ENCODE measurements at places on chromosomes 11 and 22. TPM values are rescaled to one million over a fixed set of nuclear protein-coding genes. Genes with fewer than 3 reads are reported as not detected.

The SLC15A3 gene
- total RNA-seq: 1.2 TPM

DNA sequence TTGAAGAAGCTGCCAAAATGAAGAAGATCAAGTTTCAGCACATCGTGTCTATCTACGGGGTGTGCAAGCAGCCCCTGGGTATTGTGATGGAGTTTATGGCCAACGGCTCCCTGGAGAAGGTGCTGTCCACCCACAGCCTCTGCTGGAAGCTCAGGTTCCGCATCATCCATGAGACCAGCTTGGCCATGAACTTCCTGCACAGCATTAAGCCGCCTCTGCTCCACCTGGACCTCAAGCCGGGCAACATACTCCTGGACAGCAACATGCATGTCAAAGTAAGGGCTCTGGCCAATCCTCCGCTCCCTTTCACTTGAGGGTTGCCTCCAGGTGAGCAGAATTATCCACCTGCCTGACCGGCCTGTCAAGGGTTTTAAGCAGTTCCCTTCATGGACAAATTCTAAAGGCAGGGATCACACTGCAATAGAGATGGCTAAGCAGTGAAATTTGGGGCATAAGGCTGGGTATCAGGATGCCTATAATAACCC, 6.0 kb downstream of the ANKK1 start:
- DNase-seq: no peak

DNA sequence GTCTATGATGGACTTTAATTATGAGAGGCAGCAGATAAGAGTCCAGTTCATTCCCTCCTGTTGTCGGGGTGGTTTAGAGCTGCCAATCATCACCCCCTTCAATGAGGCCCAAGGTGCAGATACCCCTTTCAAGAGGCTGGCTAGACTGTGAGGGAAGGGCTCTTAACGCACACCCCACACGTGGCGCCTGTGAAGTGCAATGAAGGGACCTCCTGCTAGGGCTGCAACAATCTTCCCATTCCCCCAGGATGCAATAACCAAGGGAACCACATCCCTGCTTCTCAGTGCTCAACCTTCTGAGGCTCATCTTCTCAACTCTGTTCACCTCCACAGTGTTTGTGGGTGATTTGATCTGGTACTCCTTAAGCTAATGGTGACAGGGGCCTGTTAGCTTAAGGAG, 19.0 kb downstream of the TENM4 start:
- DNase-seq: no peak

DNA sequence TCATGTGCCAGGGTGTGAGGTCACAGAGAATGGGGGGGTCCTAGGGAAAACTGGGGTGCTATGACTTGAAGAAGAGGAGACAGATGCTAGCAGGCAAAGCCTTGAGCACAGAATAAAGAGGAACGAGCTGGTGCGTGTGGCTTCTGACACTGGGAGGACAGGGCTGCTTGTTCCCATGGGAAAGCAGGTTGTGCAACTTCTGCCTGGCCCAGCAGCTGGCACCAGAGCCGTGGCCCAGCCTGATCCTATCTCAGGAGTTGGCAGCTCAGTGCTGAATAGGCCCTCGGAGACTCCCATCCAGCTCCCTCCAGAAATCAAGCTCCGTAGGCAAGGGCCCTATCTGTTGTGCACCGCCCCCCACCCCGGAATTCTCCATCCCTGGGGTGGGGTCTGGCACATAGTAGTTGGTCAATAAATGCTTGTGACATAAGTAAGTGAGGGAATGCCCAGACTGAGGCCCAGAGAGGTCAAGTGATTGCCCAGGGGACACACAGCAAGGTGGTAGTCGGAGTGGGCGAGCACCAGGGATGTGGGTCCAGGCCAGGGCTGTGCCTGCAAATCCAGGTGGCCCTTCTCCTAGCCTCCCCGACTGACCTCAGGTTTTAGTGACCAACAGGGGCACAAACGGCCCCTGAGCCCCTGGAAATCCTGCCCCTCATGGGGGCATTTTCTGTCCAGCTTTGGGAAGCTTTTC, 19.5 kb upstream of the FADD start:
- DNase-seq: no peak

DNA sequence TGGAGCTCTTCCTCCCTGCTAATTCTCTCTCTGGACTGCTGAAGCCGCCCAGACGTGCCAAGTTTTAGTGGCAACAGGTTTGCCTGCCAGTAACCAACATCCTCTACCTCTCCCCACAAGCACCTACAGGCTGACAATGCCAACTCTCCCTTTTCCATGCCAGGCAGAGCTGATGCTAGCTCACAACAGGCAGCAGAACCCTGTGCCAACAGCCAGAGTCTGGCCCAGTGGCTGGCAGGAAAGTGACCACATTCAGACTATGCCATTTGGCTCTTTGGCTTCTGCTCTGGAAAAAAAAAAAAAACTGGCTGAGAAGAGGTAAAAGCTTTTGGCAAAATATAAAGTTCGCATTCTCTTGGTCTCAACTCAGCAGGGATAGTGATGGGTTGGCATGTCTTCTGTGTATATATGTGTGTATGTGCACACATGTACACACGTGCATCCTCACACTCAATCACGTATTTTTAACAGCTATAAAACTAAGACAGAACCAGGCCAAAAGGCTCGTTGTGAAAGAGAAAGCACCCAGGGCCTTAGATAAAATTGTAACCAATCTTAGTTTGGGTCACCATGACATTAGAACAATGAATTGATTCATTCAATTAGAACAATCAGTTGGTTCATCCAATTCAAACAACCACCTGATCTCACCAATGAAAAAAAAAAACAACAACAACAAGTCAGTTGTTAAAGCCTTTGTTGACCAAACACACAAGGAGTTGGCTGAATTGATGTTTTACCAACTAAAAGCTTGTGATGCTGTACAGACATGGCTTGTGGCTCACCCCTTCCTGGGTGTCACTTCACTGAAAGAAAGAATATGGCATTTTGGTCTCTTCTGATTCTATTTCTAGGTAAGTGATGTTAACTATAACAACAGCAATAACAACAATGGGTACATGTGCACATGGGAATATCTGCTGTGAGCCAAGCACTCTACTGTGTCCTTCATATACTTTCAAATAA, 48.6 kb downstream of the TRIM29 start:
- no peak for DNase-seq

DNA sequence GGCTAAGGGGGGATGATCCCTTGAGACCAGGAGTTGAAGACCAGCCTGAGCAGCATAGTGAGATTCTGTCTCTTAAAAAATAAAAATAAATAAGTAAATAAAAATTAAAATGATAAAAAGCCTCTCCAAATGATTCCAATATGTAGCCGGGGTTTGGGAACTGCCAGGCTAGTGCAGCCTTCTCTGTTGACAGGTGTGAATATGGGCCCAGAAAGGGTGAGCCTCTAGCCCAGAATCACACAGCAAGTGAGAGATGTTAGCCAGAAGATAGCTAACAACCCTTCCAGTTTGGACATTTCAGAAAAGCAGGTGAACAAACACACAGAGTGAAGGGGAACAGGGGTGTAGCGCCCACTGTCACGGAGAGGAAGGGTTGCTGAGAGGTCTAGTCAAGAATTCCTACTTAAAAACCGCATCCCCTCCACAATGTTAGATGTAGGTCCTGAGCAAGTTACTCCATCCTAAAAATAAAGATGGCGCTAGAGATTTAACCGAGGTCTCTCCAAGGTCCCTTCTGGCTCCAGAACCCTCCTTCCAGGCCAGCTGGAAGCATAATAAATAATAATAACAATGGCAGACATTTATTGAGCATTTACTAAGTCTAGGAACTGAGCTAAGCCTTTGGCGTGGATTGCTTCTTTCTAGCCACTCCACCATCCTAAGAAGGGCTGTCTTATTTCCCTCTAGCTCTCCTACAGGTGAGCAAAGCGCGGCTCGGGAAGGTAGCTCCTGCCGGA, 51.6 kb downstream of the CYTH4 start:
- DNase-seq: no peak

- DNase-seq: peak; percentile 28
These were observed 5.7 kb upstream of the DGAT2 start for GRCh38 chr11:75762885-75763284.

GRCh38 chr11:117919781-117920221, 9.4 kb downstream of the TMPRSS13 start:
- no peak for DNase-seq
